GDM1 (cell line): ENCODE measurements at places on chromosomes 11 and 22.

GRCh38 chr11:73141031-73141308 is 1.1 kb downstream of the FCHSD2 start:
- no peak for DNase-seq

GRCh38 chr11:70448983-70449567 is 50.7 kb downstream of the CTTN start:
- DNase-seq: no peak

DNA sequence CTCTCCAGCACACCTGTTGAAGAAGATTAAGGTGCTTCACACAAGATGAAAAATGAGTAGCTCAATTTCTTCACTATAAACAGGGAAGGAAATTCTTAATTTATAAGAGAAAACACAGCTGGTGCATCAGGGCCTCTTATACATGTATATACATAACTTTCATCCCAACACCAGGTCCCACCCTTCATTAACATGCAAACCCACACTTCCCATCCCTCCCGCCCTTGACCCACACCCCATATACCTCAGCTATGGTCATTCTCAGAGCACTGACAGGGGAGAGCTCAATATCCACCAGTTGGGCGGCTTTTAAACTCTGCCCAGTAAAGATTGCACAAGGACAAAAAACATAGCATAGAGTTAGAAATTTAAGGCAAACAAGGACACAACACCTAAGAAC is 85.8 kb downstream of the ATG16L2 start:
- no peak for DNase-seq

DNA sequence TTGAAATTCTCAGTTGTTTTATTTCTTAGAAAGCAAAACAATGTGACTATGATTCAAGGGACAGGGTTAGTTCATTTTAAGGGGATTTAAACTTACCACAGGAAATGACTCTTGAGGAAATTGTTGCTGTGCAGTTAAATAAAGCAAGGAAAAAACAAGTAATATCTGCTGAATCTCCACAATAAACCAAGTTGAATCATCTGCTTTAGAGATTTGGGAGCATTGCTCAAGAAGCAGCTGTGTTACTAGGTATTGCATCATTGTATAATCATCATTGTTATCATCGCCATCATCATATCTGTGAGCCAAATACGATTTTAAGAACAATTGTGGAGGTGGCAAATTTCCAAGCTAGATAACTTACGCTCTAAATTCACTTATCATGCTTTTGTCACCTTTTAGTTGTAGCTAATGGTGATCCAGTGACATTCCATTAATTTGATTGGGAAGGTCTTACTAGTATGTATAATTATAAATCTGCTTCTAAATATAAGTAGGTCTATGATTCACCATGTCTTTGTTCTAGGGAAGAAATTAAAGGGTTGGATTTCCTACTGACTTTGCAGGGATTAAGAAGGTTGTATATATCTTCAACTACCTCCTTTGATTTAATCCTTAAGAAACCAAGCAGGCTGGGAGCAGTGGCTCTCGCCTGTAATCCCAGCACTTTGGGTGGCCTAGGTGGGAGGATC is 19.9 kb downstream of the MMP10 start:
- no peak for DNase-seq

DNA sequence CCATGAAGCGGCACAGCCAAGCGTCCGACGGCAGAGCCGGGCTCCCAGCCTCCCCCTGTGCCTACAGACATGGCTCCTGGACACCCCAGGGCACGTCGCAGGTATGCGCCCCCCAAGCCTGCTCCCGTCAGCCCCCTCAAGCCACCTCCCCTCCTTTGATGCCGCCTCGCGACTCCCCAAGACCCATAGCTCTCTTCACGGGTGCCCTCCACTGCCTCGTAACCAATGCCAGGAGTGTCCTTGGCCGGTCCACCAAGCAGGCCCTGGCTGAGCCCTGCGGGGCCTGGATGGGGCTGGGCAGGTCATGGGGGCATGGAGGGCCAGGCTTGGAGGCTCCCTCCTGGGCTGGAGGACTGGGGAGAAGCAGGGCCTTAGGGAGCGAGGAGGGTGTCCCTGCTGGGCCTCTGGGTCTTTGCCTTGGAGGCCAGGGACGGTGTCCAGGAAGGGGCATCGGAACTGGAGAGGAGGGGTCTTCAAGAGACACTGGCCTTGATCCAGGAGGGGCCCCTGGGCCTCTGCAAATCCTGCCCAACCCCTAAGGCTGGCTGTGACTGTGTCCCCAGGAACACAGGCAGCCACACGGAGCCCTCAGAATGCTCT is 9.2 kb downstream of the ANO9 start:
- DNase-seq: no peak
